ENCODE measurements at places on chromosomes 1 and 21.

GRCh38 chr1:175480343-175480822 lies 263.0 kb downstream of the TNR start:
- DNase-seq = no peak

GRCh38 chr1:187634940-187635339 lies 806.2 kb downstream of the PLA2G4A start:
- no peak for DNase-seq

DNA sequence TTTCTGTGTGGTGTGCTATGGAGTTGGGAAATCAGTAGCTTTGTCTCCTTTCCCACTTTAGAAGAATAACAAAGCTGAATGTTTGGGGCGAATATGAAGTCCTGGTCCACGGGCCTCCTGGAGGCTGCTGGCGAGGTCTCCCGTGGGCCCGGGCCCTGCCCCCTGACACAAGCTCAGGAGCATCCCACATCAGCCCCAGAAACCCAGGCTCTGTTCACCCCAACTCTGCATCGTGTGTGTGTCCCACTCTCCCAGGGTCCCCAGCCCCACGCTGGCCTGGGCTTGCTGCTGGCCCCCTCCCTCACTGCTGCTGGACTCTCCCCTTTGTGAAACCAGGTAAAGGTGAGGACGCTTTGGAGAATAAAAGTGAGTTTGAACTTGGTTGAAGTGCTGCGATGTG lies 8.1 kb downstream of the PRDM16 start:
- no peak for DNase-seq

DNA sequence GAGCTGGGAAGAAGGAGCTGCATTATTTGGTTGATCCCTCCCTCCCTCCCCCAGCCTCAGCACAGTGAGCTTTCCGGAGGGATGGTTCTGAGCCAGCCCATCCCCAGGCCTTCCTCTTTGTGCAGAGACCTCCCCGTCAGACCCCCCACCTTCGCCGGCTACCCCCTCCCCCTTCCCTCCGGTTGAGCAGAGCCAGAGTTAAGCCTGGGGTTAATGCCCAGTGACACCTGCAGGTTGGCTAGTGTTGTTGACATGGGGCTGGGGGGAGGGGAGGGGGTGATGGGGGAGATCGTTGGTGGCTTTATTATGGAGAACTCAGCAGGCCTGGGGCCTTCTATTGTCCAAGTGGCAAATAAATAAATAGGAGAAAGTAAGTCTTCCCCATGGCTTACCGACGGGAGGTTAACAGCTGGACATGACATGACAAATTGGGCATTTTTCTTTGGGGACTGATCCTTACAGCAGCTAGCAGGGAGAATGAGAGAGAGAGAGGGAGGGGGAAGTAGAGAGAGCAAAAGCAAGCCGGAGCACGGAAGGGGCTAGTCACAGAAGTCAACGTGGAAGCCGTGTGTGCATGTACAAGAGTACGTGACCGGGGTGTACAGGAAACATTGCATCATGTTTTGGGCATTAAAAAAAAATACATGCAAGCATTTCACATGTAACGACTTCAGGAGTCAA lies 131.1 kb downstream of the TMEM53 start:
- no peak for DNase-seq

GRCh38 chr1:58902830-58903513 lies 119.1 kb upstream of the JUN start:
- DNase-seq = no peak

- DNase-seq = no peak
Observed at GRCh38 chr1:172359491-172359999, 60.9 kb upstream of the C1orf105 start.

GRCh38 chr1:182603646-182604174 lies 479 bp downstream of the RGS16 start:
- no peak for DNase-seq

DNA sequence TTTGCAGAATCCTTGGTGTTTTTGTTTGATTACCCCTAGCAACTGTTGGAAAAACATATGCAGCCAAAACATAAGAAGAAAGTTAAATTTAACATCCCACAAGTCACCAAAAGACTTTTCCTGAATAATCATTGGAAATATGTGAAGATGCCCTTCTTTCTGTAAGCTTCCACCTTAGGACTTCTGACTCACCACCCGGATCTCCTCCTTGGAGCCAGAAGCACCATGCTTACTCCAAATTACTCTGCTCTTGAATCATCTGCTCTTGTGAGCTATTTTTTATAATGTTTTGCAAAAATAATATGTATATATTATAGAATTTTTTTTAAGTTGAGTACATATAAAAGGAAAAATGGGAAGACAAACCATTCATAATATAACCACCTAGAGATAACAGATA lies 391.7 kb downstream of the KCTD3 start:
- DNase-seq = no peak

- DNase-seq = no peak
Observed at GRCh38 chr1:168097921-168098528, 38.7 kb downstream of the GPR161 start.

- DNase-seq = no peak
Observed at GRCh38 chr1:153386500-153386901, 4.4 kb downstream of the S100A8 start.

DNA sequence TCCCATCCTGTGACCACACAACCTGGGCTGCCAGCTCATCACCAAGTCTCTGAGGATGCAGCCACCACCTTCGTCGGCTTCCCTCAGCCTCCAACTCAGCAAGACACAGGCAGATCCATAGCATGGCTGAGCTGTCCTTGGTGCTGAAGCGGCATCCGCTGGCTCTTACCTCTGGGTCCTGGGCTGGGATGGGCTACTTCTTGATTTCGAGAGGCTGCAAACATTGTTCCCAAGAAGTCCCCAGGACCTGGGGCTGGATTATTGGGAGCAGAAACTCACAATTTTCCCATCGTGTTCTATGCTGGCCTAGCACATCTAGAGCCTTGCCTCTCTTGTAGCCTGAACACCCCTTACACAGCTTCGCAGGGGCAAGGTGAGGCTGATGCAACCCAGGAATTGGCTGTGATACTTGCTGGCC lies 24.9 kb upstream of the C1QA start:
- DNase-seq = no peak

DNA sequence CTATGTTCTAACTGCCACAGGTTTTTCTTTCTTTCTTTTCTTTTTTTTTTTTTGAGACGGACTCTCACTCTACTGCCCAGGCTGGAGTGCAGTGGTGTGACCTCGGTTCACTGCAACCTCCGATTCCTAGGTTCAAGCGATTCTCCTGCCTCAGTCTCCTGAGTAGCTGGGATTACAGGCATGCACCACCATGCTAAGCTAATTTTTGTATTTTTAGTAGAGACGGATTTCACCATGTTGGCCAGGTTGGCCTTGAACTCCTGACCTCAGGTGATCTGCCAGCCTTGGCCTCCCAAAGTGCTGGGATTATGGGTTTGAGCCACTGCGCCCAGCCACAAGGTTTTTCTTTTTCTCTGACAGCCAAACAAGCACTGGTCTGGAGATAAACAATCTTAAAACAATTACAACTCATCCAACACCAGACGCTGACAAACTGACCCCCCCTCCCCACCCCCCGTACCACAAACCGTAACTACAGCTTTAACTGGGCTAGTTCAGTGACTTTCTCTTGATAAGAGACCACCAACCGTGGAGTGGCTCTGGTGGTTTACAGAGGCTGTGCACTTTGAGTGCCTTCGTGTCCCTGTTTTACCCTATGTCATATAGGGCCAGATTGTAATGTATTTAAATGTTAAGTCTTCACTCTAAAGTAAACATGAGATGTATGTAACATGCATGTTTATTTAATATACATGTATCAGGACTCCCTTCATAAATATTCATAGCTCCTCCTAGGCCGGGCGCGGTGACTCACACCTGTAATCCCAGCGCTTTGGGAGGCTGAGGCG lies 19.5 kb upstream of the PUM1 start:
- no peak for DNase-seq

- DNase-seq = no peak
Observed at GRCh38 chr1:232682248-232682647, 52.3 kb upstream of the SIPA1L2 start.

GRCh38 chr1:113266788-113267187 lies 123.5 kb upstream of the MAGI3 start:
- no peak for DNase-seq

DNA sequence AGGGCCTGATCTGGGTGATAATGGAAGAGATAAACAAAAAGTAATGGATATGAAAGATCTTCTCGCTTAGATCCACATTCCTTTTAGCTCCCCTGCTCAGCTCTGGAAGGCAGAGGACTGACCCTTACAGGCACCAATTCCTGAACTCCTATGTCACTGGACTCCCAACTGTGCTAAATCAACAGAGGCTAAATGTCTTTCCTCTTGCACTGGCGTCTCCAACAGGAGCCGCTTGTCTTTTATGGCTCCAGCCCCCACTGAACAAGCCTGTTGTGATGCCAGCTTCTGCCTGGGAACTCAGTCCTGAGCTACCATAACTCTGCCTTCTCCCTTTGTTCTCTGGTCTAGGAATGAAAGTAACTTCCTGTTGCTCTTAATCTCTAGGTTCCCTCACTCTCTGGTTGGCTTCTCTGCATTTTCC lies 142.1 kb upstream of the COL11A1 start:
- no peak for DNase-seq

- DNase-seq = no peak
Observed at GRCh38 chr1:198117267-198117666, 39.5 kb upstream of the NEK7 start.

GRCh38 chr1:11158720-11159321 lies 30.3 kb upstream of the ANGPTL7 start:
- DNase-seq = no peak

DNA sequence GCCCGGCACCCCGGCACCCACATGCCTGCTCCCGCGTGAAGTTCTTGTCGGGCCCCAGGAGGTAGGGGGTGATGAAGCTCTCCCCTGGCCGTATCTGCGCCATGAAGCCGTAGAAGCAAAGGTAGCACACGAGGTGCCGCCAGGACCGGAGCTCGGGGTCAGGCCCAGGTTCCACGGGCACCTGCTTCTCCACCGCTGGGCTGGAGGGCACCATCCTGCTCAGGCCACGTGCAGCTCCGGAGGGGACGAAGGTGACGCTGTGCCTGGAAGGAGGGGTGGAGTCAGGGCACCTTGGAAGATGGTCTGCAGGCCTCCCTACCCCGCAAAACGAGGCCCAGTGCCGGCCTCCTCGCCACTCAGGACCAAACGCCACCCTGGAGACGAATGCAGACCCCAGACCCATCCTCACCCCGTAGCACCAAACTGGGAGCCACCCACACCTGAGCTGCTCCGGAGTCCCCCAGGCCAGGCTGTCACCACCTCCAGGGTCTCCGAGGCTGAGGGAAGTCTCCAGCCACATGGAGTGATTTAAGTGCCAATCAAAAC lies 4.4 kb downstream of the SLC19A1 start:
- DNase-seq = no peak

- DNase-seq = no peak
Observed at GRCh38 chr1:207218512-207219362, 102.7 kb upstream of the CD55 start.

DNA sequence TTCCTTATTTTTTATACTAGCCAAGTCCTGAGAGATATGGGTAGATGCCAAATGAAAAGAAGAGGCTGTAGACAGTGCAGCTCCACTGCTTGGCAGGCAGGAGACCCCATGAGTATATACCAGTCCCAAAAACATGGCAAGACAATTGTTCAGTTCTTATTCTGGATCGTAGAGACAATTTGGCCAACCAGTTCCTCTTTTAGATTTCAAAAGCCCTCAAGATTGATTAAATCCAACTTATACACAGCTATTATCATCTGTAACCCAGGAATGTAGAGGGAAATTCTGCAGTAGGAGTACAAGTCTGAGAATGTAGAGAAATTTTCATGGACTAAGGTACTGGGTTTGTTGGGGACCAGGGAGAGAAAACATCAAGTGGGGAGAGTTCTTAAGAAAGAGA lies 50.3 kb downstream of the ATP6V1G3 start:
- DNase-seq = no peak

DNA sequence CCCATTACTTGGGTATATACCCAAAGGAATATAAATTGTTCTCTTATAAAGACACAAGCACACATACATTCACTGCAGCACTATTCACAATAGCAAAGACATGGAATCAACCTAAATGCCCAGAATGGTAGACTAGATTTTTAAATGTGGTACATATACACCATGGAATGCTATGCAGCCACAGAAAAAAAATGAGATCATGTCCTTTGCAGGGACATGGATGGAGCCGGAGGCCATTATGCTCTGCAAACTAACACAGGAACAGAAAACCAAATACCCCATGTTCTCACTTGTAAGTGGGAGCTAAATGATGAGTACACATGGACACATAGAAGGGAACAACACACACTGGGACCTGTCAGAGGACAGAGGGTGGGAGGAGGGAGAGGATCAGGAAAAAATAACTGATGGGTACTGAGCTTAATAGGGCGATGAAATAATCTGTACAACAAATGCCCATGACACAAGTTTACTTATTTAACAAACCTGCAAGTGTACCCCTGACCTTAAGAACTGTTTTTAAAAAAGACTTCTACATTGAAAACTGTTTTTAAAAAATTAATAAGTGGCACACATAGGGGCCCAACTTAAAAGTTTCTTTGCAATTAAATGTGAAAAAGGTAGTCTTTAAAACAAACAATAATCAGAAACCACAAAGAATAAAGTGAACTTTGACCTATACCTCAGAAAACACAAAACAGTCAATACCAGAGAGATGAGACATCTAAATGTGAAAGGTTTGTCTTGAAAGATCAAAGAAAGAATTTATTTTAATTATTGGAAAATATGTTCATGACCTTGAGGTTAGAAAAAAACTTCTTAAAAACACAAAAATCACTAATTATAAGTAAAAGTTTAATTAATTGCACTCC lies 75.2 kb downstream of the CDC42BPA start:
- DNase-seq = no peak

DNA sequence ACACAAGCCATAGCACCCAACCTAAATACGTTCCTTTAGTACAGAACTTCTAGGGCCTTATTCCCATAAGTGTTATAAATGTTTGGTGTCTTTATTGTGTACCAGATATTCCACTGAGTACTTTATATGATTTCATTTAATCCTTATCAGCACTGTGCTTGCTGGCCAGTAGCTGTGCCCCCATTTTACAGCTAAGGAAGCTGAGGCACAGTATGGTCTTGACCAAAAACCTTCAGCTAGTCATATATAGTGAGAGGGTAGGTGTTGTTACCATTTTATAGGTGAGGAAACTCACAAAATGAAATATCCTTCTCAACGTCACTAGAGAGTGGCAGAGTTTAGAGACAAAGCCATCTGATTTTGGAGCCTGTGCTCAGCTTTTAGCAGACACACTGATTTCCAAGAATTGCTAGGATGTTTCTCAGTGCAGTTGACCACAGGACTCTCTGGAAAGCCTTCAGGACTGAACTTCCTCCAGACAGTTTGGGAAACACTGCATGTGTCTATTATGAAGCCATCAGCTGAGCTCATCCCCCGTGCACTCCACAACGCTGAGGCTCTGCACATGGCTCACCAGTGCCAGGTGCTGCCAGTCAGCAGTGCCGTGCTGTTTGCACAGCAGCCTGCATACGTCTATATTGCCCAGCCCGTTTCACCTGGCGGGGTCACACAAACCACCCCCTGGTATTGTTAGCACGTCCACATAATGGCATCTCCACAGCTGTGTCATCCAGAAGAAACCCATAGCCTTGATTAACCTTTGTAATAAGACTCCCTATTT lies 15.4 kb downstream of the NPPA start:
- no peak for DNase-seq

- DNase-seq = no peak
Observed at GRCh38 chr1:12741946-12742345, 4.1 kb upstream of the CFAP107 start.

Data from CD4-positive, alpha-beta T cell treated with Interleukin-6 at 100 ng/mL for 8 hours (primary cell).